Motor neuron (in vitro differentiated cells): ENCODE measurements at places on chromosomes 1 and 21.

DNA sequence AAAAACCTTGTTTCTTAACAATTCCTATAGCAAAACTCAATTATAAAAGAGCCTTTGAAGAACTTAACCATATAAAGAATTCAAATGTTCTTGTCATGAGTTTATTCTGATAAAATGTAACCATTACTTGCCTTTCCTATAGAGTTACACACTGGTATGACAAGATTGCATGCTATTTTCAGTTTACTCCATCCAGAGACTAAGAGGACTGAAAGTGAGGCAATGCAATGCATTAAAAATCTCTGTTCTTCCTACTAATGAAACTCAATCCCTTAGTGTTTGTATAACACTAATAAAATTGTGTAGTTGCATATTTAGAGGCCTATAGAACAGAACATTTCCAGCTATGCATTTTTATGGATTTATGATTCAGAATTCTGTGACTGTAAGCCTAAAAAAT lies 88.1 kb downstream of the COP1 start:
- peak; percentile 45 for ATAC-seq

DNA sequence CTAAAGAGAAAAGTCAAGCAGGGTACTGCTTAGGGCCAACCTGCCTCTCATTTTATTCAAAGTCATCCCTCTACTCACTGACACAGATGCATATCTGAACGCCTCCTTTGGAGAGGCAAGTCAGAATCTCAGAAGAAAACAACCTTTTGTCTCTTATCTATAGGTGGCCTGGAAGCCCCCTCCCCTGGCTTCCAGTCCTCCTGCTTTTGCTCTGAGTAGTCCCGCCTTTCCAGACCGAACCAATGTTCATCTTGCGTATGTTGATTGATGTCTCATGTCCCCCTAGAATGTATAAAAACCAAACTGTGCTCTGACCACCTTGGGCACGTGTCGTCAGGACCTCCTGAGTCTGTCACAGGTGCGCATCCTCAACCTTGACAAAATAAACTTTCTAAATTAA lies 81.8 kb downstream of the WDR4 start:
- no peak for ATAC-seq

GRCh38 chr1:201190624-201191051 lies at the start of gene IGFN1:
Gene IGFN1, plus strand, starts transcription at chr1:201190824. Its CDS starts 2,470 bp downstream, at chr1:201193294.
- ATAC-seq, result peak; percentile 63

DNA sequence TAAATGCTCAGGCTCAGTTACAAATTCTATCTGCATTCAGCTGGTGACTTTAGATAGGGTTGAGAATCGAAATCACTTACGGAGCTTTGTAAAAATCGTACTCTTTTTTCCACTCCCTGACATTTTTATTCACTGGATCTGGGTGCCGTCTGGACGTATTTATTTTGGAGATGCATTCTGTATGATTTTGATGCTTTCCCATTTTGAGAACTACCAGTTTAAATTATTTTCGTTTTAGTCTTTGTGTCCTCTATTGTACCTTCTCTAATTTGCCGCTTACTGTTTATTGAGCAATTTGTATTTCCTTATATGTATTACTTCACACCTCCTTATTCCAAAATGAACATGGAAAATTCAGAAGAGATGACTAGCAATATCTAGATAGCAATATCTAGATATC lies 96.2 kb downstream of the FASLG start:
- ATAC-seq, result no peak

GRCh38 chr1:162970021-162970420 lies 99.1 kb upstream of the RGS4 start:
- no peak for ATAC-seq

- ATAC-seq, result peak; percentile 83
Measured at GRCh38 chr1:47934243-47934805, 62.9 kb downstream of the TRABD2B start.

DNA sequence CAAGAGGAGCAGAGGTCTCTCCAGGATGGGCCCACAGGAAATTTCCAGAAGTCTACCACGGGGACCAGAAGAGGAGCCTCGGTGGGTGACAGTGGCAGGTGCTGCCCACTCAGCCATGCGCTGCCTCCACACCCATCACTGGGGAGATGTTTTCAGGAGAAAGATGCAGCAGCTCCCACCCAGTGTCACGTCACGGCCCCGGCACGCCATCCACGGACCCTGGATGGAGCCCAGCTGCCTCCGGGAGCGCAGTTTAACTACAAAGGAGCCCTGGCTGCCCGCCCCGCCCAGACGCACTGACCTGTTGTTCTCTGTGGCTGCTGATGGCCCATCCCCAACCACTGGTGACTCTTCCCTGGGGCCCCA lies 6.8 kb downstream of the TSPEAR start:
- no peak for ATAC-seq

GRCh38 chr1:63668298-63668697 lies 75.1 kb downstream of the PGM1 start:
- ATAC-seq, result no peak

DNA sequence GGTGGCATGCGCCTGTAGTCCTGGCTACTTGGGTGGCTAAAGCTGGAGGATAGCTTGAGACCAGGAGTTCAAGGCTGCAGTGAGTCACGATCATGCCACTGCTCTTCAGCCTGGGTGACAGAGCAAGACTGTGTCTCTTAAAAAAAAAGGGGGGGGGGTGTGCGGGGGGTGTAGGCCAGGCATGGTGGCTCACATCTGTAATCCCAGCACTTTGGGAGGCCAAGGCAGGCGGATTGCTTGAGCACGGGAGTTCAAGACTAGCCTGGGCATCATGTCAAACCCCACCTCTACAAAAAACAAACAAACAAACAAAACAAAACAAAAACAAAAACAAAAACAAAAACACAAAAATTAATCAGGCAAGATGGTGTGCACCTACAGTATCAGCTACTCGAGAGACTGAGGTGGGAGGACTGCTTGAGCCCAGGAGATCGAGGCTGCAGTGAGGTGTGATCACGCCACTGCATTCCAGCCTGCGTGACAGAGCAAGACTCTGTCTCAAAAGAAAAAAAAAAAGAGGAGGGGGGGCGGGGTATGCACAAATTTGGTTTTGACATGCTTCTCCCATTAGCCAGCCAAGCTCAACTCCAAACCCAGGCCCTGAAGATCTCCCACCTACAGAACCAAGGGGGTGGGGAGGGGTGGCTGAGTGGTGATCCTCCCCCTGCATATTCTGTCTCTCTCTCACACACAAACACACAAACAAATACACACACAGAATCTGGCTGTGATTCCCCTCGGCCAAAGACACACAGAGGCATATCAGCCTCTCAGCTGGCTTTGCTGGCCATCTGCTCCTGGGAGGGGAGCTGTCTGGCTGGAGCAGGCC lies 3.1 kb downstream of the PTAFR start:
- ATAC-seq, result peak; percentile 19

DNA sequence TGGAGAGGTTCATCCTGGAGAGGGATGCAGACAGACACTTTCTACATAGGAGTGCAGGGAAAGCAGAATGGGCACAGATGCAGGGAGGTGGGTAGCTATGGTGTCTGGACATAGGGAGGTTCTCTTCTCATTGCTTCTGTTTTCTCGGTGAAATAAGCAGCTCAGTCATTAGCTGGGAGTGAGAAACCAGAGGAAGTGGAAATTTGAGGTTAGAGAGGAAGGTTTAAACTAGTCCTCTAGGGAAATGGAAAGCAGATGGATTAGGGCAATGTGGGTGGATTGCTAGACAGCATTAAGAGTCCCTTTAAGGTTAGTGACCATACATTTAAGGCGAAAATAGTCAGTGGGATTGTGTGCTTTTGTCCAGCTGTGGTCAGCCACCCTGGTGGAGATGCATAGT lies 39.6 kb downstream of the MPZL1 start:
- ATAC-seq, result no peak

GRCh38 chr1:88610687-88611086 lies 73.4 kb upstream of the PKN2 start:
- ATAC-seq, result no peak

DNA sequence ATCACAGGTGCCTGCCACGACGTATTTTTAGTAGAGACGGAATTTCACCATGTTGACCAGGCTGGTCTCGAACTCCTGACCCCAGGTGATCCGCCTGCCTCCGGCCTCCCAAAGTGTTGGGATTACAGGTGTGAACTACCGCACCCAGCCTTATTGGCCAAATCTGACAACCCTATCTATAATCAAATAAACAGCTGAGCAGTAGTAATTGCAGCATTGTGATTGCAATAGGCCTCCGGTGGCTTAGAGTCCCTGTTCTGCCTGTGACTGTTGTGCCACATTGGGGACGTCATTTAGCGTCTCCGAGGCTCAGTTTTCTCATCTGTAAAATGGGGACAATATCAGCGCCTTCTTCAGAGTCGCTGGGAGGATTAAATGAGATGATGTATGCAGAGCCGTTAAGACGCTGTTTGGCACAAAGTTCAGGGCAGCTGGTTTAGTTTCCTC lies 569 bp upstream of the CAPN2 start:
- no peak for ATAC-seq

GRCh38 chr1:180863158-180863775 lies 49.4 kb upstream of the KIAA1614 start:
- ATAC-seq, result peak; percentile 26
